Activated T-helper 17 cell treated with anti-CD3 and anti-CD28 coated beads, Interleukin-2, amount 50 U/mL, for 72 hours (primary cell): ENCODE measurements at places on chromosomes 12 and 14. TPM values are rescaled to one million over a fixed set of nuclear protein-coding genes. Genes with fewer than 3 reads are reported as not detected.

DNA sequence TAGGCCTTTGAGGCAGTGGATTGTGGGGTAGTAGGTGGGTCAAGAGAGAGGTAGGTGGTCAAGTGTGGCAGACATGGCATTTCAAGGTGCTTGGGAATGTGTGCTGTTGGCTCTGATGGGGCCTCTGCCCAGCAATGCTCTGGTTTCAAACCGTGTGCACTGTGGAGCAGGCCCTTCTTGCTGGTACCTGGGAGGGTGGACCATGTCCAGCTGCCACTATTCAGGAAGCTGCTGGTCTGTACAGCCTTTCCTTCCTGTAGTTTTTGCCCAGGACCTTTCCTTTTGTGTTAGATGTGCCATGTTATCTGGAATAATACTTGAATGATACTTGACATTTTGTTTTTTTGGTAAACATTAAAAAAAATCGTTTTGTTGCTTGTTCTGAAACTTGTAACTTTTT, 14.8 kb downstream of the RIMKLB start:
- ATAC-seq, result no peak

DNA sequence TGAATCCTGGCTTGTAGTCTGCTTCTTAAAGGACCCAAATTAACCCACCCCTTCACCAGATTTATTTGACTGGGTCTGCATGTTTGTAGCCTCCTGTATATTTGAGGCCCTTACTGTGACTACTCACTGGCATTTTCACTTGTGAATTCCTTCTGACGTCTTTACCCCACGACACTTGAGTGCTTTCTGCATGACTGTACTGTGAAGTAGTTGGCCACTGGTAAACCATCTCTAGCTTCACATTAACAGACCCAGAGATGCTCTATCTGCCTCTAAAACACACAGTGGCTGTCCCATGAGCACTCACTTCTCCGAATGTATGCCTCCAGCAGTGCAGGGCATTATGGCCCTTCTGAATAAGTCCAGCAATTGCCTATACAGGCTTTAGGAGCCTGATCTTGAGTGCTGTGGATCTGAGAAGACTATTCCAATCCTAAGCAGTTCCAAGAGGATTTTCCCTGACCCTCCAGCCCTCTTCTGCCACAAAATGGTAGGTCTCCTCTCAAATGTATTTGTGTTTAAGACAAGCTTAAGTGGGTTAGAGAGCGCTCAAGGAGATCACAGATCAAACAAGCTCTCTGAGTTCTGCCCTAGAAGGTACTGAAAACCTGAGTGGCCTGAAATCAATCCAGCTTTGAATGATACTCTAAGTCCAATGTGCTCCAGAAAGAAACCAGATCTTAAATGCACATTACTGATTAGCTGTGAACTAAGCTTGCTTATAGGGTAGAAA, 534.7 kb downstream of the RPS29 start:
- no peak for ATAC-seq

- ATAC-seq, result no peak
Observed at GRCh38 chr12:105539735-105540134, 209.2 kb downstream of the C12orf75 start.

- no peak for ATAC-seq
Observed at GRCh38 chr12:44227616-44228015, 391.7 kb downstream of the TMEM117 start.

- no peak for ATAC-seq
Observed at GRCh38 chr12:15613981-15614380, 175.2 kb downstream of the EPS8 start.

GRCh38 chr14:65228436-65228835, 126.1 kb upstream of the MAX start:
- ATAC-seq, result peak; percentile 79

The CLEC2A gene
- not detected for total RNA-seq

The CDH24 gene
- total RNA-seq, result 0.48 TPM

The MGAT2 gene
- 49.3 TPM for total RNA-seq

The CMA1 gene
- total RNA-seq, result 0.80 TPM
